ENCODE measurements at places on chromosomes 12 and 14.

DNA sequence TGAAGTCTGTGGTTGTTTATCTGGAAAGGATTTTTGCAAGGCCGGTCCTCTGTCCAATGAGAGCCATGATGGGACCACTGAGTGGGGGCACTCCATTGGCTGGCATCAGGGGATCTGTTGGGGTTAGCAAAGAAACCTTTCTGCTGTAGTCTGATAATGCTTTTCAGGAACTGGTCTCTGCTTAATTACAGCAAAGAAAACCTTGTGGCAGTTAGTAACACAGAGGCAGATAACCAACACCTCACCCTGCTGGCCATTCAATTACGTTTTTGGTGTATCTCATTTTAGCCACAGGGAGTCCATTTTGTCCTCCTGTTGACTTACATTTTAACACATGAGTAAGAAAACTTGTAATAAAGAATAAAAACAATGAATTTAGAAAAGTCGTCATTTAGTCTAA lies 629.3 kb upstream of the MDGA2 start:
- no peak for DNase-seq

DNA sequence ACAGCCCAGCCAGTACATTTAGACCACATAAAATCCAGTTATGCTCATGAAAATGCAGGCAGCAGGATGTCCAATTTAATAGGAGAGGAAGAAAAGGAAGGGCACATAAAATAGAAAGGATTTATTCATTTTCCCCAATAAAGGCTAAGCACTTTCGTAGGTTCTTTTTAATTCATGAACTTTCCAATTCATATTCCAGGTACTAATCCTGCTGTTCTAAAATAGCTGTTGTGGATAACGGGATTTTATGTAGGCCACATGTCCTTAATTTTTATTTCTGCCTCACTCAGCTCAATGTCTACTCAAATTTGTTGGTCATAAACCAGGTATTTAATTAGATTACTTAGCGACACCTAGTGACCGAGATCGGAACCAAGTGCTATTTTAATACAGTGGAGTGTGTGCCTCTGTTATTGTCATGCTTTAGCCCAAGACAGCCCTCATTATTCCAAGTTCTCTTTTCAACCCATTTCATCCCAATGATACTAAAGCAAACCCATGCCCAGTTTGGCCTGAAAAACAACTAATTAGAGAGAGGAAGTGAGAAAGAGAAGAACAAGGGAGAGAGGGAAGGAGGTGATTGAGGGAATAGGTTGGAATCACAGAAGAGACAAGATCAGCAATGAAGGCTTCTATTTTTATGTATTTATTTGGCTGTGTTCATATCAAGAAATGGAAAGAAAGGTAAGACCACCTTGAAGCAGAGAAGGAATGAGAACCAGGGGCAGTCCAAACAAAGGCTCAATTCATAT lies 45.9 kb upstream of the IFNG-AS1 start:
- peak; percentile 40 for DNase-seq

GRCh38 chr14:76306131-76306530 lies 69.8 kb upstream of the ESRRB start:
- no peak for DNase-seq

DNA sequence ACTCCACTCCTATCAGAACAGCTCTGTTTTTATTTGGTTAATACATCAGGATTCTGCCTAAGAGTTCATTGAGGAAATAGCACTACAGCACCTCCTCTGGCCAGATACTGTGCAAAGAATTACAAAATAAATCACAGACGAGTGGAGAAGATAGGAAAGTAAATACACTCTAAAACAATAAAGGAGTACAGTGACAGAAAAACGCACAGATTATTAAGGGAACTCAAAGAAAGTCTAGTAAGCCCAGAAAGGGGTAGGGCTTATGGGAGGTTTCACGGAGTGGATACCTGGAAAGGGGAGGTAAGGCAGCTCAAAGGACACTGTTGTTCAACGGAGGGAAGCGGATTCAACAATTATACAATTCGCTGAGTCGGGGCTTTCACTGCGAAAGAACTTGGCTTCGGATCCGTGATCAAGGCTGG lies 5.5 kb downstream of the OR10AD1 start:
- peak; percentile 62 for DNase-seq

- no peak for DNase-seq
Observed at GRCh38 chr12:57496822-57497221, 9.0 kb downstream of the MARS1 start.
